ENCODE measurements at places on chromosomes 16 and 17.

GRCh38 chr17:36849871-36850348, 87.4 kb upstream of the LHX1 start:
- DNase-seq, result no peak

DNA sequence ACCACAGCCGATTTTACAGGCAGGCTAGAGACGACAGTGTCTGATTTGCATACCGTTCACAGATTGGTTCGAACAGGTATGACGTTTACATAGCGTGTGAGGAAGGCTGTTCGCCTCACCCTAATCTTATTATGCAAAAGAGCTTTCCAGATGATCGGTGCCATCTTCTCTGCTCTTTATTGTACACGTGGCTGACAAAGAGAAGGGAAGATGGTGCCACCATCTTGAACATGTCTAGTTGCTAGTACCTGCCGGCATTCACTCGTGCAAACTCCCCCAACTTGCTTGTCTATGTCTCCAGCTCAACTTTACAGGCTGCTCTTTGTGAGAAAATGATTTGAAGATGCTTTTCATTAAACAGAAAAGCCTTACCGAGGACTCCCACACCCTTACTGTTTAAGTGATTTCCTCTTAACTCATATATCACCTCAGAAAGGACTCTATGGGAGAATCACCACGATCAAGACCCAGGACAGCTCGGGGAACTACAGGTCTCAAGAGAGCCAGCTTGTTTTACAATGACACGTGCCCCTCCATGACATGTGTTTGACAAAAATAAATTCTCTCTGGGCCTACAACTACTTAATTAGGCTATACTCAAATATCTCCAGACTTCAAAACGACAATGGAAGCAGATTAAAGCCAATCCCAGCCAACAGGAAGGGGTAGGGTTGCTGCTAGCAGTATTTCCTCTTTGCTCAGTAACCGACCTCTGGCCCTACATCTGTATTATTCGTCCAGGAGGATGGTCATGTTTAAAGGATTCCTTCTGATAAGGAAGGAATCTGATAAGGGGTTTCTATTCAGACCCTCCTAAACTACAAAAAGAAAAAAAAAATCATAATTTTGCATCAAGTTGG, 480.6 kb downstream of the TMEM114 start:
- DNase-seq, result no peak

DNA sequence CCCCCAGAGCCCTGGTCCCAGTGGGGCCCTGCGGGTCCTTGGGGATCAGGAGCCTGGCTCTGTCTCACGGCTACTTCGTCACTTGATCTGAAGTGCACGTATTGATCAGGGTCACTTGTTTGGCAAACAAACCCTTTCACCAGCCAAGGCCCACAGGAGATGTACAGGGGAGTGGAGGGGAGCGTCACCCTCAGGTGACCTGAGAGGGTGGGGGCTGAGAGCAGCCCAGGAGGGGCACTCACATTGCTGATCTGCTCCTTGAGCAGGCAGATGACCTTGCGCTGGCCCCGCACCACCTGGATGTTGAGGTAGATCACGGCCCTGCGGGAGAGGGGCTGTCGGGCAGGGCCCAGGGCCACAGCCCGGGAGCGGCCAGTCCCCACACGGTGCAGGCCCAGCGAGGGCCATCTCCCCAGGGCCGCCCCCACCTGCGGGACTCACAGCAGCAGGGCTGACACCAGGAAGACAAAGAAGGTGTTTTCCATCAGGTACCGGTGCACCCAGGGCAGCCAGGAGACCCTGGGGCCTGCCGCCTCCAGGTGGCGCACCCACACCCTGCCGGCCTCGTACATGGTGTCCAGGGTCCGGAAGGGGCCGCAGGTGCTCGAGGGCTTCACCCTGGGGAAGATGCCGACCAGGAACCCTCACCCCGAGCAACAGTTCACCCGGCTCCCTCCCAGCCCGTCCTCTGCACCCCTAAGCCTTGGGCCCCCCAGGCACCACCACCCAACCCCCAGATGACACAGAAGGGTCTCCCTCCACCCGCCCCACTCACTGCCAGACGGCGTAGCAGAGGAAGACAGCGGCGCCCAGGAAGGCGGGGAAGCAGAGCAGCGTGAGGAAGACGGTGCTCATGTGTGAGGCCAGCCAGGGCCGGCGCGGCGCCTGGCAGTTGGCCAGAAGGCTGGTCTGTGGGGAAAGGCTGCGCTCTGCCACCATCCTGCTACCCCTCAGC, 11.3 kb downstream of the TMC6 start:
- peak; percentile 48 for DNase-seq

- DNase-seq, result no peak
Measured at GRCh38 chr17:64534187-64534586, 27.4 kb downstream of the CEP95 start.

GRCh38 chr17:83125515-83126274, 46.3 kb downstream of the METRNL start:
- DNase-seq, result no peak

GRCh38 chr17:32936894-32937500, 9.0 kb downstream of the TMEM98 start:
- DNase-seq, result peak; percentile 70

- DNase-seq, result no peak
Measured at GRCh38 chr16:2811703-2812471, 5.2 kb upstream of the PRSS21 start.

GRCh38 chr17:47131761-47132160, 57.3 kb downstream of the CDC27 start:
- DNase-seq, result no peak

DNA sequence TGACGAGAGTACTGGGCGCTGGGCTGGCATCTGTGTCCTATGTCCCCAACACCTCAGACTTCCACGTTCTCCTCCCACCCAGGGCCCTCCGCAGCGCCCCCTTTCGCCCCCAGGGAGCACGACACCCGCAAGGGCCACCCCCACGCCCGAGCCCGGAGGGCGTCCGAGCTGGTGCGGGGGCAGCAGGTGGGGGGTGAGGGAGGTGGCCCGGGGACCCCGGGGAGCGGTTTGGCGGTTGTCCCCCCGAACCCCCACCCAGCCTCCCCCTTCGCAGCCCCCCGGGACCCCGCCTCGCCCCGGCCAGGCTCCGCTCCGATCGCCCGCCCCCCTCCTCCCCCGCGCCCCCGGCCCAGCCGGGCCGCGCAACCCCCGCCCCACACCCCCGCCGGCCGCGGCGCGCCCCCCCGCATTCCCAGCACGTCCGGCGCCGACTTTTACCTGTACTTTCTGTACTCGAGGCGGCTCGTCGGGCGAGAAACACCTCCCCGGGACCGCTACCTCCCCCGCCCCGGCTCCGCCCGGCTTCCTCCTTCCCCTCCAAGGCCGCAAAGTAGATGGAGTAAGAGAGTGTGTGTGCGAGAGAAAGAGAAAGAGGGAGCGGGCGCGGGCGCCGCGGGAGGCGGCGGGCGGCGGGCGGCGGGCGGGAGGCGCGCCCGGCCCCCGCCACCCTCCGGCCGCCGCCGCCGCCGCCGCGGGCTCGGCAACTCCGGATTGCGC, 901 bp downstream of the CDYL2 start:
- DNase-seq, result no peak

DNA sequence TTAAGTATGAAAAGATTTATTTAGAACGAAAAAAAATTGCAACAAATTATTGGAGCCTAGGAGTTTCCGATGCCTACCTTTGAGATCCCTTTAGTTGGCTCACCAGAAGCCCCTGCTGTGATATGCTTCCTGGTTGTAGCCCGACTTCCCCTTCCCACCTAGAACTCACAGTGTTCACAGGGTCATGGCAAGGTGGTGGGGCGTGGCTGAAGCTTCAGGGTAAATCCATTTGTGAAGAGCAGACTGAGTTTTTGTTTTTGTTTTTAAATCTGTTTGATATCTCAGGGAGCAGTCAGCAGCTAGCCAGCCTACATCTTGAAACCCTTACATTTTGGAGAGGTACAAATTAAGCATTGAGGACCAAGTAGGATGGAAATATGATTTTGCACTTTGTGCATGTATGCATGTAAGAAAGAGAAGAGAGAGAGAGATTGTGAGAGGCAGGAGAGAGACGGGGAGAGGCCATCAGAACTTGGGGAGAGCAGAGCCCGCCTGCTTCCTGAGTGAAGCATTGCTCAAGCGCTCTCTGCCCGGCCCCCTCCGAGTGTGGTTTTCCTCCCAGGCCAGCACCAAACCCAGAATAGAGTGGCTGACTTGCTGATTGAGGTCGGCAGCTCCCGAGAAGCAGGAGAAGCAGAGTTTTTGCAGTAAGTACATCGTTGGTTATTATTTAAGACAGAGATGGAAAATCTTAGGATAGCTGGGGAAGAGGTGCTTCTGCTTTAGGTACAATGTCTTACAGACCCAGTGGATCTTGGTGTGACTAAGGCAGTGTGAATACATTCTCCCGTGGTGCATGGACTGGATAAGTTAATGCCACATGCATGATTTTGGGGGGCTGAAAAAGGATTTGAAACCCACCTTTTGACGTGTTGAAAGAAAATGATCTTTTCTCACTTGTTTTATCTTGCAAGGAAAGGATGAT, 64.2 kb downstream of the SPECC1 start:
- no peak for DNase-seq

DNA sequence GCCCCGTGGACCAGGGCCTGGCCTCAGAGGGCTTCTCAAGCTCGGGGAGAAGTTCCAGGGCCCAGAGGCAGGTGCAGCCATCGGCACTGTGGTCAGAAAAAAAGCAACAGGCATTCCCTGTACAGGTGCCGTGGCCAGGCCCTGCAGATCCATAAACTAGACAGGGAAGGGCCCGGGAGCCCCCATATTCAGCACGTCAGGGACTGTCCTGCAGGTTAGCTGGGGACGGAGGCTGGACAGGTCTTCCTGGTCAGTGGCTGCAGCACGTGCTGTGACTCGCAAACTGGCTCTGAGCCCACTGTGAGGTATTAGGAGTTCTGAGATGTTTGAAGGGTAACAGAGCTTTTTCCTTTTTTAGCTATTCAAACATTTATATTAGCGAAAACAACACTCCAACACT, 15.0 kb upstream of the C16orf95 start:
- no peak for DNase-seq
